Large intestine (tissue), 12 donors: ENCODE measurements at places on chromosomes 4 and X. TPM values are rescaled to one million over a fixed set of nuclear protein-coding genes. Genes with fewer than 3 reads are reported as not detected.

GAGE2A gene
- not detected for polyA plus RNA-seq

DNA sequence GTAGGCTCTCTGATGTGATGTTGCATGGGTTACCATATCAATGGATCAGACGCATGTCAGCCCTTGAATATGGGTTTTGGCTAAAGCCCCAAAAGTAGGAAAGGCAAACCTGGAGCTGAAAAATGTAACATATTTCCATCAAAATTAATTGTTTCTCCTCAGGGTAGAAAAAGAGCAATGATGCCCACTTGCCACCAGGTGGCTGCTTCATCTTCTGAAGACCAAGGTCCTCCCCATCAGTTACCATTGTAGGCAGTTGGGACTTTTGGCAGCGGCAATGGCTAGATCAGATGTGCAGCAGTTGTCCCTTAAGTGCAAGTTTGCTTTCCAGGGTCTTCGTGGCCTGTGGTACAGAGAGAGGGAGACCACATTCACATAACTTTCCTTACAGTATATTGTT, 118.2 kb downstream of the NAF1 start:
- H3K36me3 ChIP-seq: no peaks in the 10 kb centered on the region
- no peaks in the 10 kb centered on the region for H3K4me1 ChIP-seq
- no peak overlapping the region for H3K4me3 ChIP-seq
- DNase-seq: no peak
- no peak overlapping the region for H3K27ac ChIP-seq

VCX3B gene
- polyA plus RNA-seq: not detected

HGFAC gene
- 1.3 TPM for polyA plus RNA-seq

DNA sequence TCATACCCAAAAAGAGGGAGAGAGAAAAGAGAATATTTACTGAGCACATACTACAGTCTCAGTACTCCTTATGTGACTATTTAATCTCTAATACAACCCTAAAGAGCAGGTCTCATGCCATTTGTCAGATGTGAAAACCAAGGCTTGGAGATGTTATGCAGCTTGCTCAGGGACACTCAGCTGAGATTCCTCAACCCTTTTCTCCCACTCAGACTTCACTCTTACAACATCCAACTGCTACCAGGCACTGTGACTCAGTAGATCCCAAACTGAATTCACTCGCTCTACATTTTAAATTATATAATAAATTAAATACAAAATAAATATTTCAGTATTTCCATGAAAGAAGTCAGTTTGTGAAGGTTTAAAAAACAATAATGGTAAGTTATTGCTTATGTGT, 53.7 kb downstream of the TSPAN5 start:
- DNase-seq: no peak
- H3K4me3 ChIP-seq: no peak overlapping the region
- no peaks in the 10 kb centered on the region for H3K4me1 ChIP-seq
- no peak overlapping the region for H3K27ac ChIP-seq
- no peaks in the 10 kb centered on the region for H3K27me3 ChIP-seq
